ENCODE measurements at places on chromosomes 7 and 10.

- DNase-seq, result no peak
These were observed 52.9 kb downstream of the NEURL1 start for GRCh38 chr10:103546401-103546800.

- DNase-seq, result no peak
These were observed 104.4 kb upstream of the FAM3C start for GRCh38 chr7:121500360-121501058.

DNA sequence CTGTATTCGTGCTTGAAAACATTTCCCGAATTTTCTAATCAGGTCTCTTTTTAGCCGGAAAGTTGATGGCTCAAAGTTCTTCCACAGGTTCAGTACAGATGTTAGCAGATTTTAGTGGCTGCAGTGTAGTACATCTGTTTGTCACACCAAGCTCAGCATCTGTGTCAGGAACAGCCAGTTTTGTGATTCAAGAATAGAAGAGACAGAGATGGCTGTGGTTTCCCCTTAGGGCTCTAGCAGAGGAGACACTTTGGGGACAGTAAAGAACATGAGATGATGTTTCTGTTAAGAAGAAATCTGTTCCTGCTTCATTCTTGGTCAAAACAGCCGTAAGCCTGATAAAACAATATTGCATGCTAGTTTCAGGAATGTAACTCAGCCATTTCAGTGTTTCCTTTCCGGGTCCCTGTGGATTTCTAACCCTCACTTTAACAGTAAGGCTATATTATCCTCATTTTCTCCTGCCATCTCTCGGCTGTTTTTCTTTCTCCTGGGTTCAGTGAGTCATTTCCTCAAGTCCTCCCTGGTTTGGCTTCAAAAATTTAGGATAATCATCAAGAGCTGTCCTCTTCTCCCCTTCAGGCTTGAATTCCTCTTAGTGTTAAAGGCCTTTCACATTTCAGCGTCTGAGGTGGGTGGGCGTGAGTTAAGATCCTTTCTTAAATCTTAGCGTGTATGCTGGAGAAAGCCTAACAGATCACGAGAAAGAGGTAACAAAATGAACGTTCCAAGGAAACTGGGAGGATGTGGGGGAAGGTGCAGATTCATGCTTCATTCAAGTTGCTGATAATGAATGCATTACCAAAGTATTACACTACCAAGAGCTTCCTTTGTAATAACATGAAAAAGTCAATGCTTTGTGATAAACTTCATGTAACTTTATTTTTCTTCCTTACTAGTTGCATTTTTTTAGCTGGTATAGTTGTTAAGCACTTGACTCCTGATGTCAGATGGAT, 37.1 kb upstream of the BICC1 start:
- DNase-seq, result no peak

- peak; percentile 52 for DNase-seq
These were observed 41.5 kb upstream of the SLC39A12 start for GRCh38 chr10:17910125-17910789.

GRCh38 chr7:149638566-149639320, 134.6 kb downstream of the ZNF467 start:
- no peak for DNase-seq

DNA sequence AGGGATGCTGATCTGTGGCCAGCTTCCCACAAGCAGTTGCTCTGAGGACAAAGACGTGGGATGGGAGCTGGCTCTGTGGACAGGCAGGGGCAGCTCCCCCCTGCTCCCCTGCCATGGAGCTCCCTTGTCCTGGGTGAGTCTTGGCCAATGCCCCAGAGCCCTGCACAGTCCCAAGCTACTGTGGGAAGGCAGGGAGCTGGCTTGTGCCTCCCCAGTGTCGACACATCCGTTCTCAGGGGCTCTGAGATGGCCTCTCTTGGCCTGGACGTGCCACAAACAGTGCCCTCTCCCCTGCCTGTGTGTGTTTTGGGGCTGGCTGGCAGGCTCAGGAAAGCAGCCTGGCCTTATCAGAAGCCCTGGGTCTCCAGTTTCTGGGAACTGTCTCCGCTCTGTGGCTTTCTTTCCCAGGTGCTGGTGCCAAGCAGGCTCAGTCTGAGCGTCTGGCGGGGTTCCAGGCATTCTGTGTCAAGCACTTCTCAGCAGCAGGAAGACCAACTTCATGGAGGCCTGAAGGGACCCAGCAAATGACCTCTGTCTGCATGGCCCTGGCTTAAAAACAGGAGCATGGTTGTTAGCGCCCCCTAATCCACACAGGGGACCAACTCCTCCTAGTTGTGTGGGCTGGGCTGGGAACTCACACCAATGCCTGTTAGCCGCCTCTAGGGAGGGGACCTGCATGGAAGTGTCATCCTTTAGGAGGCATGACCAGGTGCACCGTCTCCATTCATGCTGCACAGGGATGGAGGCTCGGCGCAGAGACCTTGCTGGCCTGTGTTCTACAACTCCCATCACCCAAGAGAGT, 375.2 kb downstream of the RPS24 start:
- DNase-seq, result no peak

GRCh38 chr10:62015994-62016393, 114.5 kb downstream of the ARID5B start:
- no peak for DNase-seq

GRCh38 chr7:5997210-5997808, 11.5 kb downstream of the PMS2 start:
- DNase-seq, result peak; percentile 19

GRCh38 chr7:101891936-101892640, 74.7 kb downstream of the CUX1 start:
- no peak for DNase-seq

GRCh38 chr10:68327889-68328786, 3.7 kb upstream of the HNRNPH3 start:
- no peak for DNase-seq

- no peak for DNase-seq
These were observed 24.2 kb downstream of the ARL5B start for GRCh38 chr10:18683427-18683826.

GRCh38 chr10:46557319-46558121, 1.1 kb upstream of the GPRIN2 start:
- DNase-seq, result no peak

DNA sequence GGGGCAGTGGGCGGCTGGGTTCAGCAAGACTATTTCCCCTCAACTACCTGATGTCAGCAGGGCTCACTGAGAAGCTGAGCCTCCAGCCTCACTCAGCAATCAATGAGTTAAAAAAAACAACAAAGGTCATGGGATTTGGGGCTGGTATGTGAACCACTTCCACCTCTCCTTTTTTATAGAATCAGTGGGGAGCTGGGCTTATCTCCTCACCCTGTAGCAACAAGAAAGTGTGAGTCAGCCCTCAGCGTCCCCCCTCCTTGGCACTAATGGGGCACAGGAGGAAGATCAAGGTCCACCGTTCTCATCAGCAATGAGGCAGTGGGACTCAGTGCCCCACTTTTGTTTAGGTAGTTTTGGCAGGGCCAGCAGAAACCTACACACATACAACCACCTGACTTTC, 823.5 kb upstream of the POM121L12 start:
- DNase-seq, result no peak

- no peak for DNase-seq
These were observed 47.3 kb upstream of the OIT3 start for GRCh38 chr10:72846238-72846637.

DNA sequence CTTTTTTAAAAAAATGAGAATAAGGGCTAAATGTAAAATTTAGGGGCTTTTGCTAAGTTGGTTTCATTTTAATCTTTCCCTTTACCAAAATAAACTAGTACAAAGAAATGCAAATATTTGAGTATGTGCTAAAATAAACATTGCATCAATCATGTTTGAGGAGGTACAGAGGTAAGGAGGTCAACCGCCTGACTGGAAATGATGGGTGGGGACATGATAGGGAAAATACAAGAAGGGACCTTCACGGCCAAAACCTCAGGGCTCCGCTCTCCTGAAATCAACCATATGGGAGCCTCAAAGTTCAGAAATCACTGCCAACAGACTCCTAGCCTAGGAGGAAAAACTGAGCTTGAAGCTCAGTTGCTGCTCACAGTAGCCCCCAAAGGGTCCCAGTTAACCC, 207.6 kb downstream of the AHR start:
- peak; percentile 63 for DNase-seq

- no peak for DNase-seq
These were observed 109.5 kb upstream of the GJD4 start for GRCh38 chr10:35495521-35496119.

GRCh38 chr7:158450476-158451124, 137.0 kb downstream of the PTPRN2 start:
- peak; percentile 24 for DNase-seq

DNA sequence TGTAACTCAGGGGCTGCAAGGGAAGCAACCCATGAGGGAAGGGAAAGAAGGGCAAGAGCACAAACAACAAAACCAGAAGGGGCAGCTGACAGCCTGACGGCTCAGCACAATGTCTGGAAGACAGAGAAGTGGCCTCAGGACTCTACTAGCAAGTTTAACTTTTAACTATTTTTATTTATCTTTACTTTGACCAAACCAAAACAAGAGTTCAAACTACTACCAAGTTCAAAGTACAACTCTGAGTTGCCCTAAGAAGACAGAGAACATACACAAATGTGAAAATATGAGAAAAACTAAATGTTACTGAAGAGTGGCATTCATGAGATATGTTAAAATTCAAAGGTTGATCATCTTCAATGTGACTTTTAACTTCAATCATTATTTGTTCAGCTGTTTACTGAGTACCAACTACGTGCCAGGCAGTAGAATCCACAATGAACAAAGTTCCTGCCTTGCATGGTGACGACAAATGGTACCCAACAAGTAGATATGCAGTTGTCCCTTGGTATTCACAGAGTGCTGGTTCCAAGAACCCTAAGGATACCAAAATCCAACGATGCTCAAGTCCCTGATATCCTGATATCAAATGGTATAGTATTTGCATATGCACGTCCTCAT, 19.7 kb downstream of the NUDCD3 start:
- no peak for DNase-seq

GRCh38 chr10:63258920-63259678, 126.0 kb downstream of the NRBF2 start:
- DNase-seq, result no peak

DNA sequence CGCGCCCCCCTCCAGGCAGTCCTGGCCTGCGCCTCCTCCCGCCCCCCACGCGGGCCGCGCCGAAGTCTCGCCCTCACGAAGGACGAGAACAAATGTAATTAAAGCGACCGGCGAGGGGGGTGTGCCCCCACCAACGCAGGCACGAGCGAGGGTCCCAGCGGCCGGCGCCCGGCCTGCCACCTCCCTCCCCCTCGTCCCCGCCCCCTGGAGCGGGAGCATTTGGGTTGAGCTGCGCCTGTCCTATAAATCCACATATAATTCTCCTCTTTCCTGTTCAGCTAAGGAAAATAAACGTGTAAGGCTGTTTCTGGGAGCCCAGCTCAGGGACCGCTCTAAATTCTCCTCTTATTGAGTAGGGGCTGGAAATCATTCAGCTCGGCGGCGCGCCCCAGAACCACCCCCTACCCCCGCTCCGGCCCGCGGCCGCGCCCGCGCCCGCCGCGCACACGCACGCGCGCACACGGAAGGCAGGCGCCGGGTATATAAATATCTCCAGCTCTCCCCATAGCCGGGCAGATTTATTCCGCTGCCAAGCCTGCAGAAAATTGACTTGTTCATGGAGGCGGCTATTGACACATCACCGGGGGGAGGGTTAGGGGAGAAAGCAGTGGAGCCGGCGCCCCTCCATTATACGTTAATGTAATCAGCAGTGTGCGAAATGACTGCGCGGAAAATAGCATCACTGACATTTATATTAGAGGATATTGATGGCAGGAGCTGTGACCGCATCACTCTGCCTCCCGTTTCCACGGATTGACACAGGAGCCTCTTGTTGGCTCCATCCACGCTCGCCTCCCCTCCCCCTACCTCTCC, 61.6 kb upstream of the BTRC start:
- peak; percentile 39 for DNase-seq

DNA sequence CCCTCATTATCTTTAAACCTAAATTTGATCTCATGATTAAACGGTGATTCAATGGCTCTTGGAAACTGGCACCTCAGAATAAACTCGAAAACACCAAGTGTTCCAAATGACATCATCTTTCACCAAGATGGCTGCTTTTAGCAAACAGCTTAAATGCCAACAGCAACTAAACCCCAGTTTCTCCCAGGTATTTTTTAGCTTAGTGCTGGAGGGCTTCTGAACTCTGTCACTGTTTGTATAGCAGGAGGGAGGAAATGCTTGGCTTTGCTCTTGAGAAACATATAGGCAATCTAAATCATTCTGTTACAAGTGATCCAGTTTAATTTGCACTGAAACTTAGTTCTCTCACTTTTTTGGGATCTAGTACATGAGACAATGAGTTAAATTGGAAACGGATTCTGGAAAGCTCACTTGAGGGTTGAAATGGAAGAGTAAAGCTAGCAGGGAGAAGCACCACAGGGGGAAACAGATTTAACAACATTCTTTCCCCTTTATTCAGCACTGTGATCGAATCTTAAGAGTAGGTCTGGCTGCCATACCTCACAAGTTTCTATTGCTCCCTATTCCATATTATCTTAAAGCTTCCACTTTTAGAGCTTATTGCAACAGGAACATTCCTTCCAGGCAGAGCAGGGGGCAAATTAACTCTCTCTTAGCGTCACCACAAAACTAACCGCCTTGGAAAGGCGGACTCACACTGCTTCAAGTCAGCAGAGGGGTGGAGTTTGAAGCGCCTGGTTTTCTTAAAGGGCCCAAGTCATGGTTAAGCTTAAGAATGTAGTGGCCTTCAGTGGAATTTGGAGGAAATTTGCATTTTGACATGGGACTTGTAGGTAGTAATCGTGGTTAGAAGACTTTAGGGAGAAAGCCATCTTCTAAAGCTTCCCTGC, 1.8 kb upstream of the CCDC6 start:
- peak; percentile 17 for DNase-seq

- DNase-seq, result no peak
These were observed 171.2 kb downstream of the ARHGAP12 start for GRCh38 chr10:31757386-31757791.

- no peak for DNase-seq
These were observed 56.4 kb downstream of the VIPR2 start for GRCh38 chr7:159088016-159088865.

DNA sequence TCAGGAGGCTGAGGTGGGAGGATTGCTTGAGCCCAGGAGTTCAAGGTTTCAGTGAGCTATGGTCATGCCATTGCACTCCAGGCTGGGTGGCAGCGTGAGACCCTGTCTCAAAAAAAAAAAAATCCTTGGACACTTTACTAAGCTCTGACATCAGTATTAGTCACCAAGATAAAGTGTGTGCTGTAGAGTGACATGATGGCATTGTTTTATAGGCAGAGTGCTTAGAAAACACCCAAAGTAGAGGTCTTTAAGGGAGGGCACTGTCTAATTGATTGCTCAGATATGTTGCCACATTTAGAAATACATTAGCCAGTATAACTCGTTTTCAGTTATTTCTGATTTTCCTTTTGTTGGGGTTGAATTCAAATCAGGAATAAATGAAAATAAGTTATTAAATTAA, 235.9 kb downstream of the REEP3 start:
- DNase-seq, result no peak

DNA sequence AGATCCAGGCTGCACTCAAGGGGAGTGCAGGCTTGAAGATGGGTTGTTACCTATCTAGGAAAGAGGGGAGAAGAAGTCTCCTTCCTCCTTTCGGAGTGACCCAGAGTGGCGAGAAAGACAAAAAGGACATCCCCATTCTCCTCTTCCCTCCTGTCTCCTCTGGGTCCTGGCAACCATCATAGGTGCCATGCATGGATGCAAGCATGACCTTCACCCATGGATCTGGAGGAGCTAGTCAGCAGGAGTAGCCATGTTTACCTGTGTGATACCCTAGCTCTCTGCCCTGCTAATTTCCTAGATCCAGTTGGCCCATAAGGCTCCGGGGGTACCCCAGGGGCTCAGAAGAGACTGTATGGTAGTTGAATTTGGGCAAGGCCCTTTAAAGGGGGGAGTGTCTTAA, 17.2 kb upstream of the CROT start:
- DNase-seq, result no peak
